ENCODE measurements at places on chromosomes 13 and 19.

- no peak for DNase-seq
Observed at GRCh38 chr13:28415994-28416421, 78.9 kb downstream of the FLT1 start.

DNA sequence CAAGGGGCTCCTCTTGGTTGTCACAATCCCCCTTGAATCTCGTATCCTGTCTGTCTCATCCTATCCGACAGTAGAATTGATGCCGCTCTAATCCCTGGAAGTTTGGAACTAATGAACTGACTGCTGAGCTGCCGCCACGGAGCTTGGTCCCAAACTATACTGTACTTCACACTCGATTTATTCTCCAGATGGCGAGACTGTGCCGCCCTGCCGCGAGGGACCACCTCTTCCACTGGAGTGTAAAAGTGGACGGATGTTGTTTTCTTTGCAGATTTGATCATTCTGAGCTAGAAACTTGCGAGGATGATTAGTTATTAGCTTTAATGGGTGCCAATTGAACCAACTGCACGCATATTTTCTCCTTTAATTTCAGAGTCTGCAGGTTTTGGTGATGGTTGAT is 117.2 kb downstream of the ZIC5 start:
- no peak for DNase-seq

GRCh38 chr19:34224996-34225658 is 29.2 kb upstream of the GARRE1 start:
- peak; percentile 44 for DNase-seq

DNA sequence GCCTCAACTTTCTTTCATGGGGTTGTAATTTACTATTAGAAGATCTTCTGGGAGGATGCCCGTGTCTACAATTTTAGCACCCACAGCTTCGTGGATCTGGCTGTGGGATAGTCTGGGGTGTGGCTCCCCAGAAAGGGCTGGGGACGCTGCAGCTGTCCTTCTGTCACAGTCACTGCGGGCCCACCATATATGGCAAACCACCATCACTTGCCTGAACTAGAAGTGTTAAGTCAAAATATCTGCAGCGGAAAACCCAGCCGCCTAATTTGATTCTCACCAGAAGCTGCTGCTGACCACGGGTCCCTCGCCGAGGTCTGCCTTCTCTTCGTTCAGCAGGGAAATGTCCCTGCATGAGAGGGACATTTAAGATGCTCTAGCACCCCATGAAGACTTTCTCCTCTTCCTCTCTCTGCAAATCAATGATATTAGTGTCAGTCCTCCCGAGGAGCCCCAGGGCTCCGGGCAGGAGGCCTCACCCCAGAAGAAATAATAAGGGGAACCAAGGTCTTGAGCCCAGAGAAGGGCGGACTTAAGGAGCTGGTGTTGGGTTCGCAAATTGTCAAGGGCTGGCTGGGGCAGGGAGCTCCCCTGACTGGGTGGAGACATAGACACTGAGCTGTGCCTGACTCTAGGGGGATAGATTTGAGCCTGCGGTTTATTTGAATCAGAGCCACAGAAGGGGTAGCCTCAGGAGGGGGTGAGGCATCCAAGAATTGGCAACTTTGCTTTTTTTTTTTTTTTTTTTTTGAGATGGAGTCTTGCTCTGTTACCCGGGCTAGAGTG is 3.0 kb upstream of the MATK start:
- DNase-seq: peak; percentile 52

DNA sequence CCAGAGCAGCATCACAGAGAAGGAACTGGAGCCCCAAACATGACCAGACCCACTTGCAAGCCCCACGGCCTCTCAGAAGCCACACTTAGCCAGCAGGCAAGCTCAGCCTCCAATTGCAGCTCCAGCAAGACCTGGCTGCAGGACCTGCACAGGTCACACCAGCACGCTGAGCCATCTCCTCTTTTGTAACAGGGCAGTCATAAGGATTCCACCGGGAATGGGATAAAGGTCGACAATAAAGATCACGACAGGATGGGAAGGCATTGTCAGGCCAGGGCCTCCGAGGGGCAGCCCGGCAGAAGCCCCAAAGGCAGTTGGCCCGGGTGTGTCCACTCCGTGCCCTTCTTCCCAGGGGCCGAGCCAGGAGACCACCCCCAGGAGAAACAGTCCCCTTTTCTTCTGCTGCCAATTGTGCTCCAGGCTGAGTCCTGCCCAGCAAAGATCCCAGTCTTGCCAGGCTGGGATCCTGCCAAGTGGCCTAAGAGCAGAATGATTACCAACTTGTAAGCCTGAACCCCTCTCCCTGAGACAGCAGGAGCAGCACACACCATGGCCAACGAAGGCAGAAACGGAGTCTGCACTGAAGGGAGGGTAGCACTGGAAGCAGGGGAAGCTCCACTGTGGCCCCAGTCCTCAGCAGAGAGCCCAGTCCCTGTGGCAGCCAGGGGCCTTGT is 12.5 kb downstream of the PEPD start:
- no peak for DNase-seq

DNA sequence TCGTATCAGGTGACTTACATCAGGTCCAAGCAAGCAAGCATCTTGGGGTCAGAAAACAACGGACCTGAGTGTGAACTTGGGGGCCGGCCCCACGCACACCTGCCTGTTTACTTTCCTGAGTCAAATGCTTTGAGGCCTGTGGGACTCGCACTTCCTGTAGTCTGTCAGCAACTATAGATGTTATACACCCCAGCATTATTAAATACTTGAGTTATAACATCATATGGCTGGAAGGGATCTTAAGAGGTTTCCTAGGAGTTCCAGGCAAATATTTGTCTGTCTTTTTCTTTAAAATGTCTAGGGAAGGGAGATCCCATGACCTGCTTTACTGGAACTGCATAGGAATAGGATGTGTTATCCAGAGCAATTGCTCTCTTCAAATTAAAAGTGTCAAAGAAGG is 280.6 kb downstream of the SHISA2 start:
- DNase-seq: no peak

DNA sequence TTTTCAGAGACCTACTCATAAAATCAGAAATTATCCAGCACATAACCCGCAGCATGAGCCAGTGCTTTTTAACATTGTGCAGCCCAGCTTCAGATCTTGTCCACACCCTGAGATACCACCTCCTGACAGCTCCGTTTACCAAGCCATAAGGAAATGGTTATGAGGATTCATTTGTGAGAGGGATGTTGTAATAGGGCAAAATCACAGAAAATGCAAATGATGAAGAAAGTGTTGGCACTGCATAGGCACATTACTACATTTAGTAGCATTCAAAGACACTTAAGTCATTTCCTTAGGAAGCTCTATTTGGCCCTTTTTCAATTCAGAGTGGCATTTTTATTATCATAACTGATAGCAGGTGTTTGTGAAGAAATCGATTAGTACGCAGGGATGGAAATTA is 277.5 kb downstream of the DNAJC15 start:
- DNase-seq: no peak

GRCh38 chr19:14265290-14266036 is 59.5 kb upstream of the ADGRL1 start:
- no peak for DNase-seq

DNA sequence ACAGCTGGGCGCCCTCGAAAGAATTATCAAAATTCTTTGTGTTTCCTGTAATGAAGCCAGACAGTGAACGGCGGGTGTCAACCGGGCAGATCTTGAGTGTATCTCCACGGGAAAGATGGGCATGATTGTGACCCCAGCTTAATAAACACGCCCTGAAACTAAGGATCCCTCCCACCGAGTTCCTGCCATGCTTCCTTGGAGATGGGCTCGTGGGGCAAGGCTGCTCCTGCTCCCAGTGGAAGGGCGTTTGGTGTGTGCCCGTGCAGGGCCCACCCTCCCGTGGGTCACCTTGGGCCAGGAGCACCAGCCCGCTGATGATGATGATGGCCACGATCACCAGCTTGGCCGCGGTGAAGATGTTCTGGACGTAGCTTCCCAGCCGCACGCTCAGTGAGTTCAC is 7.4 kb downstream of the SLC7A9 start:
- DNase-seq: no peak

GRCh38 chr19:52229524-52229923 is 39.7 kb downstream of the PPP2R1A start:
- no peak for DNase-seq

- no peak for DNase-seq
Observed at GRCh38 chr19:35904311-35905068, 2.2 kb downstream of the HCST start.

DNA sequence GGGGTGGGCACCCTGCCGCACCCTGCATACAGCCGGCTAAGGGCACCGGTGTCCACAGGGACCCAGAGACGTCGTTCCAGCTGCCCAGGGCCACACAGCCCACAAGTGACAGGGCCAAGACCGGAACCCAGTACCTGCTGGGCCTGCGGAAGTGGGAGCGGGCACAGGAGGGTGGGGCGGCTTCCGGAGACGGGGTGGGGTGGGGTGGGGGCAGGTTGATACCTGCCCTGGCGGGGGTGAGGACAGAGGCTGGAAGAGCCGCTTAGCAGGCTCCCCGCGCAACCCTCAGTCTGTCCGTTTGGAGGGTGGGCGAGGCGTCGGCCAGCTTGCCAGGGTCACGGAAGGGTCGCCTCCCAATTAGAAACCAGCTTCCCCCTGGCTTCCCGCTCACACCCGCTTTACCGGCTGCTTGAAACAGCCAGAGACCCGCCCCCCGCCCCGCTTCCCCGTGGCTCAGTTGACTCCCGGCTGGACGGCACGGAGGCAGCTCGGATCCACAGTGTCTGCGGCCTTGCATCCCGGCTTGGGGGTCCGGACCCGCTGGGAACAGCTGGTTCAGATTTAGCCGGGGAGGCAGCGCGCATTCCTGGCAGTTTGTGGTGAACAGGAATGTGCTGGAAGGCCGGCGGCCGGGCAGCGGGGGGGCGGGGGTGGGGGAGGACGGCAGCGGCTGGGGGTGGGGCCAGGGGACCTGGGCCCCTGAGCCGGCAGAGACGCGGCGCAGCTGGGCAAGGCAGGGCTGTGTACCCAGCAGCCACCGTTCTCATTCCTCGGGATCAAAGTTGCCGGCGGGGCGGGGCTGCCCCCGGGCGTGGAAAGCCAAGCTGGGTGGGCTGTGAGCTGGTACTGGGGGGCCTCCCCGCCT is 1.9 kb downstream of the CNN2 start:
- peak; percentile 60 for DNase-seq

GRCh38 chr13:80509264-80509663 is 168.3 kb upstream of the SPRY2 start:
- DNase-seq: no peak

DNA sequence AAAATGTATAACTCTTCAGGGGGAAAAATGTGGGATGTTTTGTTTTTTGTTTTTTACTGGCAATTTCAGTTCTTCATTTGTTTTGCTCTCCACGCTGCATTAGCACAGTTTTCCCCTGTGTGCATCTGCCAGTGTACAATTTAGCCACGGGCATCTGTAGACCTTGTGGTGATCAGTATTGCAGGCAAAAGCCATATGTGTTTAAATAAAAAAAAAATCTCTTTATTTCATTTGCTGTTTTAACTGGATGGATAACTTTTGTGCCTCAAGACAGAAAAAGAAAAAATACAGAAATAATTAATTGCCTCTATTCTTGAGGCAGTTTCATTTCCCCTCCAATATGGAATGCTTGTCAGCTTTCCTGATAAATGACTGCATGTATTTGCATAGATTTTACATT is 7.9 kb upstream of the MAB21L1 start:
- DNase-seq: no peak

DNA sequence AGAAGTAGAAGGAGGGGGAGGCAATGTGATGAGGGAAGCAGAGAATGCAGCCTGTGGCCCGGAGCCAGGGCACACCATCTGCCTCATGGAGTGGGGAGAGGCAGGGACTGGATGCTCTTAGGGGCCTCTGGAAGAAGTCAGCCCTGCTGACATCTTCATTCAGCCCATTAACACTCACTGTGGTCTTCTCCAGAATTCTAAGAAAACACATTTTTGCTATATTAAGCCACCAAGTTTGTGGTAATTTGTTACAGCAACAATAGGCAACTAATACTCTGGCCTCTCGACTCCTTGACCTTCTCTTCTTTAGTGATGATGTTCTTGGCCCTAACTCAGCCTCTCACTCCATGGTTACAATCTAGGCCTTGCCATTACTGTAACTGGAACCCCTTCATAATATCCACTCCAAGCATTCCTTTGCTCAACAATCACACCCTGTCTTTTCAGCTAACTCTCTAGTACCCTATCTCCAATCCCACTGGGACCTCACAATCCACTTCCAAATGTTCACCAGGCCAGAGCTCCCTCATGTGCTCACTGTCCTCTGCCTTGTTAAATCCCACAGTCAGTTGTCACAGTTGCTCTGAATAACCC is 98.5 kb downstream of the MIPEP start:
- DNase-seq: no peak

DNA sequence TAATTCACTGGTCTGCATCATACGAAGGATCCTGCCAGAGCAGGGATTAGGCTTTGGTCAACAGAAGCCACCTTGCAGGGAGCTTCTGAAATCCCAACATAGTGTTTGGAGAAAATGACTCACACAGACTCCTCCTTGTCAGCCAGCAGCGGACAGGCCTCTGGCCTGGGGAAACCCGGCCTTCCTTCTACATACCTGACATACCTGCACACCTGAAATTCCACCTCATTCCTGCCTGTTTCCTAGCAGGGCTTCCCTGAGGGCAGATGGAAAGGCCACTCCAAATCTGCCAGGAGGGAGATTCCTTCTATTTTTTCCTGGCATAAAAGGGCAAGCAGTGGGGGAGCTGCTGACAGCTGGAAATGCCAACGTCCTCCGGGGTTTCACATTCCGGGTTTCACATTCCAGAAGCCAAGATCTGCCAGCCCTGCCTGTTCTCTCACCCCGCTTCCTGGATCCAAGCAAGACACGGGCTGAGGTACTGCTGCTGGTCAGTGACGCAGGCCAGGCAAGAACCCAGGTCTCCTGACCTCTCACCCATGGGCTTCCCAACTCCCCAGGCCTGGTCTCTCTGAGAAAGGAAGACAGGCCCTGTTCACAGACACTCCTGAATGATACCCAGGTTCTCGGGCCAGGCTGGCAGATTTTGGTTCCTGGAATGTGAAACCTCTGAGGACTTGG is 18.2 kb upstream of the IGFL1 start:
- no peak for DNase-seq

GRCh38 chr19:3048190-3048533 is 14.1 kb downstream of the TLE5 start:
- no peak for DNase-seq

DNA sequence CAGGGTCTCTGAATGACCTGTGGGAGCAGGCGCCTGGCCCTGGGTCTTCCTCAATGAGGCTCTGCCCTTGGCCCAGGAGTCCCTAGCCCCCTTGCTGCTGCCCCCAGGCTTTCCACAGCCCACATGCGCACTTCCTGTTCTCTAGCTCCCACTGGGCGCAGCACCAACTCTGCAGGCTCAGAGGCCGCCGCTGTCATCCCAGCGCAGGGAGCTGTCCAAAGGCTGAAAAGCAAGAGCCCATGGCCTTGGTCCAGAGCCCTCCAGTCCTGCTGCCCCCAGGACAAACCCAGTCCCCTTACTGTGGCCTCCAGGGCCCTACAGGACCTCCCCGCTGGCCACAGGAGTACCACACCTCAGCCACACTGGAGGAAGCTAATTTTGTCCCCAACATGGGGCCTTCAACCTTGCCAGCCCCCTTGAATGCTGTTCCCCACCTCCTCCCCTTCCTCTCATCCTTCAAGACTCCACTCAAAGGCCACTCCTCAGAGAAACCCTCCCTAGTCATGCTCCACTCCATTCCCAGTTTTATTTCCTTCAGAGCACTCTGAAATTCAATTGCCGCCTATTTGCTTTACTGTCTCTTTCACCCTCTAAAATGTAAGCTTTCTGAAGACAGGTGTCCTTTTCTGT is 8.0 kb upstream of the POU2F2 start:
- no peak for DNase-seq

Measured in CD4-positive, alpha-beta T cell treated with Interleukin-2 at 100 ng/mL for 4 hours (primary cell).